Cerebellum (tissue), 4 donors: ENCODE measurements at places on chromosomes 12 and 14. TPM values are rescaled to one million over a fixed set of nuclear protein-coding genes. Genes with fewer than 3 reads are reported as not detected.

- no peak for DNase-seq
These were observed 2.5 kb downstream of the RDH16 start for GRCh38 chr12:56954958-56955355.

- no peak for DNase-seq
These were observed 61.2 kb downstream of the NOC4L start for GRCh38 chr12:132205271-132206045.

DNA sequence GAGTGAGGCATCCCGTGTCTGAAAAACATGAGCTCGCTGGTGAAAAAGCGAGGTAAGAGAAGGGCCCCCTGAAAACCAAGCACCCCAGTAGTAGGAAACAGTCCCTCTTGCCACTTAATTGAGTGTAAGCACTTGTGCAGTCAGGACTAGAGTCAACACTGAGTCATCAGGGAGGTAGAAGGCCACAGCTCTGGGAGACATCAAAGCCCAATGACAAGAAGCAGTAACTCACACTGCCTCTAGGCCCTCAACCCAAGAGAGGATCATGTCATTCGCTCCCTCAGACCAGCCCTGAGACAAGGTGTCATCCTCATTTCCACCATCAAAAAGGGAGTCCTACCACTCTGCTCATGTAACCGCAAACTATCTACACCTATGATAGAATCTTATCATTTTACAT, 17.8 kb downstream of the POMT2 start:
- no peak for DNase-seq

PLEKHG7 gene
- not detected for total RNA-seq

CLEC1B gene
- not detected for total RNA-seq

KLRC2 gene
- total RNA-seq = 3.7 TPM

- peak; percentile 73 for DNase-seq
These were observed 411.9 kb downstream of the FUT8 start for GRCh38 chr14:65824285-65824977.

- no peak for DNase-seq
These were observed 356.4 kb upstream of the SEL1L start for GRCh38 chr14:81890020-81890419.

DNA sequence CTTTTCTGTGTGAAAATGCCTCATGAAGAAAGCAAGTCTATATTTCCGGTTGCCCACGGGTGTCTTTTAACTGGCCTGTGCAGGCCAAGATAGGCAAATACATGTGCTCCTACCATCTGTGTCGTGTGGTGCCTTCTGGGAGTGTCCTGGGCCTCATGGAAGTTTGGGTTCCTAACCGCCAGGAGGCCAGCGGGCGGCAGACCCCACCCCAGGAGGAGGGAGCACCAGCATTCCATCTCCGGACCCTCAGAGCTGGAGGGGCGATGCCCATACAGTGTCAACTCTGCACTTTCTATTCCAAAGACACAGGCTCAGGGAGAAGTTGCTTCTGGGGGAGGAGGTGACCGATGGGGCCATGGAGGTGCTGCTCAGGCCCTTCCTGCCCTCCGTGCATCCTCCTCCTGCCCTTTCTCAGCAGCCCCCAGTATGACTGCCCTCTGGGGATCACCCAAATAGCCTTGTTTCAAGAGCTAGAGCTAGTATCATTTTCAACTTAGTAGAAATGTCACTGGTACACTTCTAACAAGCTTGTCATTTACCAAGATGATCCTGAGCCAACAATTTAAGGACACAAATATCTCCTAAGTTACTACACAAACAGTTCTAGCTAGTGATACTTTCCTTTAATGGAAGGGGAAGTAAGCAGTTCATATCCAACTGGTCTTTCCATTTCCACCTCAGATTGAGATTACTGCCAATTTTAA, 17.8 kb downstream of the CCDC92 start:
- DNase-seq = no peak
